NCI-H2227 treated with DMSO at 0.1 percent for 48 hours (cell line): ENCODE measurements at places on chromosomes 16 and 17.

- no peak for DNase-seq
Observed at GRCh38 chr17:43667947-43668348, 6.2 kb upstream of the MEOX1 start.

- no peak for DNase-seq
Observed at GRCh38 chr16:82700541-82701235, 73.9 kb downstream of the CDH13 start.

DNA sequence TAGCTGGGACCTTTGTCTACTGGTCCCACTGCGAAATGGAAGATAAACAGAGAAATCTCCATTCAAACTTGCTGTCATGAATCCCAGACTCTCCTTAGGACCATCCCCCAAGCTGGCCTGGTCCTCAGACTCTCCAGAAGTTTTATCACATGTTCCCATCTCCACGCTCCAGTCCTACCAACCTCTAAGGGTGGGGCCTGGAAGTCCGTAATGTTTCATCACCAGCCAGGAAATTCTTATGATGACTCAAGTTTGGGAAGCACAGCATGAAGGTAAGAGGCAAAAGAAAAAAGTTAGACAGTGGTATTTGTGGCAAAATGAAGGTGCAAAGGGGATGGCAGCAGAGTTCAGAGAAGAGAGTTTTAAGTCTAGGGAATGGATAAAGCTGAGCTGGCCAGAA, 52.7 kb downstream of the ZNF18 start:
- DNase-seq, result no peak

DNA sequence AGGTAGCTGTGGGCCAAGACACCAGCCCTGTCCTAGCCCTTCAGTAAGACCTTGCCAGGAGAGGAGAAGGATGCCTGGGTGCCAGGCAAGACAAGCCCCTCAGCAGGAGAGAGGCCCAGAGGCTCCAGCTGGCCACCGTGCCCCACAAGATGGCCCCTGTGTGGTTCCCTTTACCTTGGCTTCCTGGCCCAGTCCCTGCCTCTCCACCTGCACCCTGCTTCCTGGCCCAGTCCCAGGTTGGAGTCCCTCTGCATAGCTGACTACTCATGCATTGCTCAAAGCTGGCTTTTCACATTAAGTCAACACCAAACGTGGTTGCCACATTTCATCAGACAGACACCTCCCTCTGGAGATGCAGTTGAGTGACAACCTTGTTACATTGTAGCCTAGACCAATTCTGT, 4.0 kb downstream of the SYNGR3 start:
- no peak for DNase-seq

- no peak for DNase-seq
Observed at GRCh38 chr17:21452377-21453143, 76.4 kb downstream of the KCNJ12 start.
